ENCODE measurements at places on chromosomes 16 and 17.
A peak's percentile ranks its signal among the peaks of the same experiment; 100 is the strongest.

- peak; percentile 78 for DNase-seq
Measured at GRCh38 chr17:75031972-75032719, 14.6 kb downstream of the ATP5PD start.

DNA sequence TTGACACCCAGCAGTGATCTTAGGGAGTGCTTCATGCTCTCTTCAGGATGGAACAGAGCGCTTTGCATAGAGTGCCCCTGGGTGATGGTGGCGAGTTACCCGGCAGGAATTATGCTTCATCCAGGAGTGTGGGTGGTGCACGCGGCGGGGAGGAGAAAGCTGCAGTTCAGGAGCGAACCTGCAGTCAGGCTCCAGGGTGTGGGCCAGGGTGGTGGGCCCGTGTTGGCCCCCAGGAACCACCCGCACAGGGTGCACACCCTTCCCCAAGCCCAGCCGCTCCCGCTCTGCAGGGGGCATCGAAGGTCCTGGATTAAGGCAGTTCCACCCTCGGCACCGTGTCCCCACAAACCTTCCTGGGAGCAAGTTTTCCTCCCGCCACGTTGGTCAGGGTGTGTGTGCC, 3.9 kb downstream of the RAB40C start:
- DNase-seq: no peak

DNA sequence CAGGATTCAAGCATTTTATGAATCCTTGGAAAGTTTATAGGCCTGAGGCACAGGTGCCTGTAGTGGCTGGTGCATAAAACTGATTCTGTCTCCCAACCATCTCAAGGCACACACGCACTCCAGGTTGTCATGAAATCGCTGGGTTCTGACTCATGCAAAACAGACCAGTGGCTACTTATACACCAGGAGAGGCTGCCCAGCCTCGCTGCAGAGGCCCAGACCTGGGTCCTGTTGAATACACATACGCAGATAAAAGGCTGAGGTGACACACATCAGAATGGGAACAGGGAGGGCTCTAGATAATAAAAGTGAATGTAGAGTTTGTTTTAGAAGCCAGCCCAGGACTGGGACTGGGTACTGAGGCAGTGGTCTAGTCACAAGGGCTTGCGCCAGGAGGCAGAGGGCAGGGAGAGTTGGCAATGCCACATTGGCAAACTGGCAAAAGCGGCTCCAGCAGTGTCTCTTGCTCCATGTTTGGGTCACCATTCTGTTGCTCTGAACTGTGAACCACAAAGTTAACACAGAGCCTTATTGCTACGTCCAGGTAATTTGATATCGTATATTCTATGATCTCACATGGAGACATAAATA, 13.6 kb downstream of the OR1D5 start:
- no peak for DNase-seq

GRCh38 chr16:57639172-57639887, 10.9 kb downstream of the ADGRG1 start:
- no peak for DNase-seq

GRCh38 chr16:4604401-4604800, 10.3 kb downstream of the UBALD1 start:
- DNase-seq: no peak

DNA sequence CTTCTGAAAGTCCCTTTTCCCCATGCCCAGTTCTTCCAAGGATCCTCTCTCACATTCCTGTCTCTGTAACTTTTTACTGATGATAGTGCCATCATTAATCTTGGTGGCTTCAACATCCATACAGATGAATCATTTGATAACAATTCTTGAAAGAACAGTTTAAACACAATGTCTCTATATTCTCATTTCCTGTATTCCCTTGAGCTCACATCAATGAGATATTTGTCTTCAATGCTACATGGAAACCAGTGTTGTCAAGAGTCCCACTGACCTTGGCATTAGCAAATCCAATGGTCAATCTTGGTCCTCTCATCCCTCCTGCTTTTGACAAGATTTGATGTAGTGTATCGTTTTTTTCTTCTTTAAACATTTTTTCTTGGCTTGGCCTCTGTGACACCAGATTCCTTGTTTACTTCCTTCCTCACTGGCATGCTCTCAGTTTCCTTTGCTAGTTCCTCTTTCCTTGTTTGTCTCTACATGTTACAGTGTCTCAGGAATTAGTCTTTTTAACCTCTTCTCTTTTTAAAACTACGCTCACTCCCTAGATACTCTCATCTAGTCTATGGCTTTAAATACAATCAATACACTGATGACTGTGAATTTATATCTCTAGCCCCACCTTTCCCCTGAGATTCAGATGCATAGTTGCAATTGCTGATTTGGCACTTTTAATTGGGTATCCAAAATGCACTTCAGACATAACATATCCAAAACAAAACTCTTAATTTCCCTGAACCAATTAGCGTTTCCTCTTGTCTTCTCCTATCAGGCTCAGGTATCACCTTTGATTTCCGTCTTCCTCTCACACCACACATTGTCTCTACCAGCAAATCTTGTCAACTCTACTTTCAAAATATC, 134.0 kb downstream of the MYO1D start:
- no peak for DNase-seq

- DNase-seq: no peak
Measured at GRCh38 chr16:73915140-73915539, 381.5 kb upstream of the PSMD7 start.

DNA sequence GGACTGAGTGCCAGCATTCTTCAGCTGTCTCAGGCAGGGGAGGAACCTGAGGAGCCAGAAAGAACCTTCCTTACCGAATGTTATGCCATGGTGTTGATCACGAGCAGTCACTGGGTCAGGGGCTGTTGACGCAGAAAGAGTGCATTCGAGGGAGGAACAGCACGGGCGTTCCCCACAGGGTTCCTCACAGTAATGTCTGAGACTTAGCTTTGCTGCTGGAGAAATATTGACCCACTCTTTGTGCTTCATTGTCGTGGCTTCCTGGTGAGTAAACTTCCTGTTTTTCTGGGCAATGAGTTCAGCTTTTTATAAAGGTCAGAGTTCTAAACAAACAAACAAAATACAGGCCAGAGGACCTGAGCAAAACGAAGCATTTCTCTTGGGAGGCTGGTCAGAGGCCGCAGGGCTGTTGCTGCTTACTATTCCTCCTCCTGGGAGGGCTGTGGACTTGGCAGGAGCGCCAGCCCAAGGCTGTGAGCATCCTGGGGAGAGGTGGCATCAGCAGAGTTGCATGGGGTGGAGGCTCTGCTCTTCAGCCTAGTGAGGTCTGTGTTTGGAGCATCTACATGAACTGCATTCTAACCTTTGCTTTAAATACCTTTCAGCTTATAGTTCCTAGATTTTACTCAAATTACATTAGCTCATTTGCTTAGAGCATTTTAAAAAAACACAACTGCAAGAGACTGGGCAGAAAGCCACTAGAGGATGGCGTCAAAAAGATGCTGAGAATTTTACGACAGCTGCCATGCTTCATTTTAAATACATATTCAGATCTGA, 143.1 kb upstream of the CACNG5 start:
- DNase-seq: no peak

DNA sequence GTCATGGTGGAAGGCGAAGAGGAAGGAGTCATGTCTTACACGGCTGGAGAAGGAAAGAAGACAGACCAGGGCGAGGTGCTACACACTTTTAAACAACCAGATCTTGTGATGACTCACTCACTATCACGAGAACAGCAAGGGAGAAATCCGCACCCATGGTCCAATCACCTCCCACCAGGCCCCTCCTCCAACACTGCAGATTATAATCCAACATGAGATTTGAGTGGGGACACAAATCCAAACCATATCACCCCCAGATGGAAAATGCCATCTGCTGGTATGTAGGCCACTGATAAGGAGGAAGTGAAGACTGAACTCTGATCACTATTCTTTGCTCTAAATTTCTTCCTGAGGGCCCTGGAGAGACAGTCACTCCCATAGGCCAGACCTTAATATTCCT, 7.5 kb upstream of the ITGAX start:
- DNase-seq: no peak

DNA sequence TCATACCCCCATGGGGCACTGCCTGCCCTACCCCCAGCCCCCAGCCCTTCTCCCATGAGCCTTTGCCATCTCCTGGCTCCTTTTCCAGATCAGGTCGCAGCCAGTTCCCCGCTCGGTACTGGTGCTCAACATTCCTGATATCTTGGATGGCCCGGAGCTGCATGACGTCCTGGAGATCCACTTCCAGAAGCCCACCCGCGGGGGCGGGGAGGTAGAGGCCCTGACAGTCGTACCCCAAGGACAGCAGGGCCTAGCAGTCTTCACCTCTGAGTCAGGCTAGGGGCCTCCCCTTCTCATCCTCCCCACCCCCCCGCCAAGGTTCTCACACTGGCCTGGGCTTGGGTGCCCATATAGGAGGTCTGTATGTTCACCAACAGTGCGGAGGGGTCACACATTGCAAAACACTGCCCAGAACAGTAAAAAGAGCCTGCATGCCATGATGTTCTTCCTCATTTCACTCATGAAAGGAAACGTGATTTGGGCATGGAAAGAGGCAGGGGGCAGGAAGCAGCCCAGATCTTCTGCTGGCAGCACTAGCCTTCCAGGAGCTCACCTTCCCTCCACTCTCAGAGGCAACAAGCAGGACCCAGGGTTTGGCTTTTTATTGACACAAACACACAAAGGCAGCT, 7.5 kb downstream of the IFI35 start:
- no peak for DNase-seq

GRCh38 chr17:70772761-70773160, 603.4 kb downstream of the KCNJ2 start:
- no peak for DNase-seq

DNA sequence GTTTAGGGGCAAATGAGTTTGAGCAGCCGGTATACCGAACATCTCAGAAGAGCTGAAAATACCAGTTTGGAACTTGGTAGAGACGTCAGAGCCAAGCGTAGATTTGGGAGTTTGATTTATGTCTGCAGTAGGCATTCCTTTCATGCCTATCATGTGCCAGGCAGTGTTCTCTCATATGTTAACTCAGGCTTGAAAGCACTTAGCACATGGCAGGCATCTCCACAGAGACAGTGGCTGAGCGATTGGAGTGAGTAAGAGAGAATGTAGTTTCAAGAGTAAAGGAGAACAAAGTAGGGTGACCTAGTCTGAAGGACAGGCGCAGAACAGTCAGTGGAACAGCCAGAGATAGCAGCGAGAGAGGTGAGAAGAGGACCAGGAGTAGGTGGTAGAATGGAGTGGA, 207.0 kb downstream of the FTO start:
- DNase-seq: no peak

- no peak for DNase-seq
Measured at GRCh38 chr17:56623383-56623782, 29.9 kb downstream of the NOG start.

DNA sequence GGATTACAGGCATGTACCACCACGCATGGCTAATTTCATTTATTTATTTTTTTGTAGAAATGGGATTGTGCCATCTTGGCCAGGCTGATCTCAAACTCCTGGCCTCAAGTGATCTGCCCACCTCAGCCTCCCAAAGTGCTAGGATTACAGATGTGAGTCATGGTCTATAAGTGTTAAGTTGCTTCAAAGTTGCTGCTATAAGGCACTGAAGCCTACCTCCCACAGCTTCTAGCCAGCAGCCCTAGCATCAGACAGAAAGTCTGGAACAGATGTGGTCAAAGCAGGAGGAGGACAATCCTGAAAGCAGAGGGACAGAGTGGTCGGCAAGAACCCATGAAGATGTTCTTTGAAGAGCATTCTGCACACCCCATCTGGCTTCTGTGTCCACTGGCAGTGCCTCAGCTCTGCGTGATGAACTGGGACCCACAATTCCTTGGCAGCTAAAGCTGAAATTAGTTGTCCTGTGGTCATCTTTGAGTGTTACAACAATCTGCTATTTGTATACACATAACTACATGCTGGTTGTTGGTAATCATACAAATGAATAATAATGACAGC, 11.2 kb downstream of the MAP3K14 start:
- DNase-seq: no peak

DNA sequence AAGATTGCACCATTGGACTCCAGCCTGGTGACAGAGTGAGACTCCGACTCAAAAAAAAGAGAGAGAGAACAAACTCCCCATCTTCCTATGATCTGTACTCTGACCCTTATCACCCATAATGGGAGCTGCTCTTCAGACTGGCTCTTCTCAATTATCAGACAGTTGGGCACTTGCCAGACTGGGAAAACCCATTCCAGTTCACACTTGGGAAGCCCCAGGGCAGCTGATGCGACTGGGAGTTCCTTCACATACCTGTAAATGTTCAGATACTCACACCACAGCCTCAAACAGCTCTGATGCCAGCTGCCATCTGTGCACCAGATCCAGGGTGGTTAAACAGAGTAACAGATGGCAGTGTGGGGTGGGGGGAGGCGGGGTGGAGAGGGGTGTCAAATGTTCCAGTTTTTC, 23.8 kb upstream of the TMEM101 start:
- no peak for DNase-seq

- DNase-seq: no peak
Measured at GRCh38 chr16:27520982-27521673, 28.6 kb downstream of the GTF3C1 start.

DNA sequence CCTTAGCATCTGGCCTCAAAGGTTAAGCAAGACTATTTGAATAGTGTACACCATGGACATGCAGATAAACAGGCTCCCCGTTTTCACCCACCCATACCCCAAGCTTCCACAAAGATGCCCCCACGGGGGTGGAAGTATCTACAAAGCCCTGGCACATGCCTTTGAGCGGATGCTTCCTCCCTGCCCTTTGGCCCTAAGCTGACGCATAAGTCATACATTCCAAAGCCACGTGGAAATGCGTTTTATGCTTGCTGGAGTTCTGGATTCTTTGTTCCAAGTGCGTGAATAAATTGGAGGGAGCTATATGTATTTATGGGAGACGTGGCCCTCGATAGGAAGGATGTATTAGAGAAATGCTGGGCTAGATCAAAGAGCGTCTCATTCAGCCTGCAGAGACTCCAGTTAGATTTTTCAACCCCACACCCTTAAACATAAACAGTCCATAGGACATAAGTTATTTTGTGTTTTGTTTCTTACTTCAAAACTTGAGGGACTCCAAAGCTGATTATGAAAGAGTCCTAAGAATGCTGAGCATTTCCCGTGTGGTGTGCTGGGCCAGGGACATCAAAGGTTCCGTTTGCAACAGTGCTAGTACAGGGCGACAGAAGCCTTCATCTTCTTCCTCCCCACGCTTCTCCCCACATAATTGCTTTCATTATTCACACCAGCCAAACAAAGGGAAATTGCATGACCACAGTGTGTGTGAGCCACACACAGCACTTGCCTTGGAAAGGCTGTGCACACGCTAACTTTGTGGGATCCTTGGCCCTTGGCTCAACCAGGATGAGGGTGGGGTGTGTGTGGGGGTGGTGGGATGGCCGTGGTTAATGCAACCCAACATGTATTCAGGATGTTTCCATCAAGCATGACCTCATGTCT, 73.6 kb downstream of the WIPI1 start:
- DNase-seq: no peak

- DNase-seq: no peak
Measured at GRCh38 chr17:49964303-49964768, 4.7 kb upstream of the DLX4 start.

DNA sequence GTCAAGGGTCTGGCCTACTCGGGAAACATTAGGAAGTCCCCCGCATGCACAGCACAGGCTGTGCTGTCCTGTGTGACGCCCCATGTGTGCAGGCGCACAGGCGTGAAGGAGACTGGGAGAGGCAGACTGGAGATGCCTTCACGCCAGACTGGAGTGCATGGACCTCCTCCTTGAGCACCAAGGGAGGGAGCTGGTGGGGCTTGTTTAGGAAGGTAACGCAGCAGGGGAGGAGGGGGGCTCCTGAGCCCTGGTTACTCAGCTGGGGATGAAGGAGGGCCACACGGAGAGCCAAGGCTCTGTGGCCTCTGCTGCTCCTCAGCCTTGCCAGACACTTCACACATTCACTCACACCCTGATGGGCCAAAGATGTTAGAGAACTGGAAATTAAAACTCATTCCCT, 7.7 kb downstream of the HSDL1 start:
- DNase-seq: no peak

GRCh38 chr17:61294286-61294685, 105.4 kb upstream of the TBX2 start:
- DNase-seq: no peak

All from stimulated activated CD8-positive, alpha-beta memory T cell treated with anti-CD3 and anti-CD28 coated beads, Interleukin-4, amount 100 ng/mL, for 48 hours (primary cell).